ENCODE measurements at places on chromosomes 5 and 9. TPM values are rescaled to one million over a fixed set of nuclear protein-coding genes. Genes with fewer than 3 reads are reported as not detected.

DNA sequence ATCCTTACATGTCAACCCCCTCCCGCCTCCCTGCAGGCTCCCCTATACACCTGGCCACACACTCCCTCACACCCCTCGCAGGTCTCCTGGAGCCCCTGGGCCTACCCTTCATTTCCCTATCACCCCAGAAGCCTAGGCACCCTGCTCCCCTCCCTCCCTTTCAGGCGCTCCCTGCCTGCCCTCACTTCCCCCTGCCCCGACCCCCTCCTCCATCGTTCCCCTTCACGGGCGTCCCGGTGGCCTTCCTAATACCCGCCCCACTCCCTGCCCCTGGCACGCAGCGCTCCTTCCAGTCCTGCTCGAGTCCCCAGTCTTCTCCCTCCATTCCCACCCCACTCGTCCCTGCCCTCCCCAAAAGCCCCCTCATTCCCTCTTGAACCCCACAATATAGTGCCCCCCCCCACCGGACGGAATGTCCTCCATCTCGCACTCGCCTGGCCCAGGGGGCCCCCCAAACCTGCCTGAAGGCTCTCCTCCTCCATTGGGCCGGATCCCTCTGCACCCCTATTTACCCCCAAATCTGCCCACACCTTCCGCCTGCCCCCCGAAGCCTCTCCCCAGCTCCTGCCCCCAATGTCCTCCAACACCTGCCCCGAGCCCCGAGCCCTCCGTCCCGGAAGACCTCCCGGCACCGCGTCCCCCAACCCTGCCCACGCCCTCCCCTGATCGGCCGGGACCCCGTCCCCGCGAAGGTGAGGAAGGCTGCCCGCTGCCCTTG, 746 bp downstream of the STRBP start:
- DNase-seq, result no peak

GRCh38 chr9:13387734-13388067, 108.2 kb upstream of the MPDZ start:
- DNase-seq, result no peak

- DNase-seq, result peak; percentile 36
Observed at GRCh38 chr9:99000476-99001395, 57.0 kb downstream of the COL15A1 start.

DNA sequence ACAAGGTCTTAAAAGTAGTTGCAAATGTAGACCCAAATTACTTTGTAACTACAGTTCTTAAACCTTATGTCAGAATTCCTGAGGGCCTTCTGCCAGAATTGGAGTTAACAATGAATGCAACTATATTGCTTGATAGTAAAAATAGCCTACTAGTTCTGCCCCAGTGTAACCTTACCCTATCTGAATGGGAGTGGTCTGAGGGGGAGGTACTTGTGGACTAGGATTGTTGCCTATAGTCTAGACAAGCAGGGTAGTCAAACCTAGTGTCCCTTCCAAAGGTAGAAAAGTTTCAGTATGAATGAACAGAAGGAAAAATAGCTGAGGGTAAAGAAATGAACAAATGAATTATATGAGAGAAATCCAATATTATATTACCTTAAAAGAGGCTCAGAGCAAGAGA, 242.2 kb downstream of the PJA2 start:
- DNase-seq, result no peak

SLC22A4 gene
- 2.5 TPM for total RNA-seq

DNA sequence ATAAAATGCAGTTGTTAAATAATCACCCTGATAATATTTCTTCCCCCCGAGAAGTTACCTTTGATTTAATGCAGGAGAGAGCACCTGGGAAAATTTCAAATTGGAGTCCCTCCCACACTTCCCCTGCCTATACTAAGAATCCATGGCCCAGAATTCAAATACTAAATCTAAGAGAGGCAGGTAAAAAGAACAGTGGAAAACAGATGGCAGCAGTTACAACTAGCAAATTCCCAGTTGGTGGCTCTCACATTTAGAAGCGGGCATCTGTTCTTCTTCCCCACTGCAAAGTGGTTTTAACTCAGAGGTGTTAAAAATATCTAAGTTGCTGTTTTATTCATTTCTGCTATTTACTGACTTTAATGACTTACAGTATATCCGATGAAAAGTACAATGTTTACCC, 210.4 kb upstream of the ELAVL2 start:
- peak; percentile 63 for DNase-seq

GRCh38 chr5:127012916-127013315, 17.4 kb downstream of the MARCHF3 start:
- DNase-seq, result no peak

SLC6A7 gene
- total RNA-seq, result 5.9 TPM

SUSD3 gene
- total RNA-seq, result 0.45 TPM

- no peak for DNase-seq
Observed at GRCh38 chr9:113656771-113657670, 193.5 kb downstream of the RGS3 start.

DNA sequence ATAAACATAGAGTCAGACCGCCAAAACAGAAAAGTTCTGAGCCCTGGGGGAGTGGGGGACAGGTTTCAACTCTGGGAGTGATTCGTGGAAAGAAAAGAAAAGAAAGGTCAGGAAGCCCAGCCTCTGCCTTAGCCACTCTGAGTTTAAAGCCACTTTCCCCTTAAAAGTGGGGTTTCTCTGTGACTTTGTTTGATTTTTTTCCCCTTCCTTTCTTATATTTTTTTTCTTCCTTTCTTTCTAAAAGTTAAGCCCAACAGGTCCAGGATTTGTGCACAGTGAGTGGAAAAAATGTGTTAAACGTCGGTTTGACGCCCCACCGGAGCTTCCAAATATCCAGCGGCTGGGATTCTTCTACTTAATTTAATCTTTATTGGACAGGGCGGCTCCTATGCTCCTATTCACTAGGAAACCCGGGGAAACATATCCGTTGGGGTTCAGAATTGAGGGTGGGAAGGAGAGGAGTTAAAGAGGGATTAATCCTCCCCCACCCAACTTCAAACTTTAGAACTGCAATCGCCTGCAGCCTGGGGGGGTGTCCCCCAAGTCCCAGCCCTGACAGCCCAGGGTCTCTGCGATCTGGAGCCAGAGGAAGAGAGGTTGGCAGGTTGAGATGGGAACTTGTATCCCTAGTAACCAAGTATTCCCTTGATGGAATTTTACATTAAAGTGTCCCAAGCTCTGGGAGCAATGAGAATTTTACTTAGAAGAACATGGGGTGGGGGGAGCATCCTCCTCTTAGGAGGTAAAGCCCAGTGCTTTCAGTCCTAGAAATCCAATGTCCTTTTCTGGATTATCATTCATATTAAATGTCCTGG, 6.3 kb downstream of the NR2F1-AS1 start:
- DNase-seq, result no peak

DNA sequence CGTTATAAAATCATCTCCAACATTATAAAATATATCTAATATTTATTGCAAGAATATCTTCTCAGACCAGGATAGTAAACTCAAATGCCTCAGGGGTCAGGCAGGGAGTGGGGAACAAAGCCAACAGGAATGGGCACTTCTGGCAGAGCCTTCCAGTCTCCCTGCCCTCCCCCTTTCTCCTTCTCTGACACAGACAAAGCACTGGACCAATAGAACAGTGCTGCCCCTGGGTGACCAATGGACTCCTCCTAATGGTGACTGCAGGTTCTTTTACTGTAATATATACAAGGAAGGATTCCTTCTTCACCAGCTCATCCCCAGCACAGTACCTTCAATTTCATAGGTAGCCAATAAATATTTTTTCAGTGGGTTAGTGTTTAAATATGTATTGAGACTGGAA, 31.1 kb upstream of the MAMDC2 start:
- no peak for DNase-seq

CDX1 gene
- not detected for total RNA-seq

GRCh38 chr9:31030741-31031202, 1353.7 kb upstream of the ACO1 start:
- no peak for DNase-seq

CDKN2B-AS1 gene
- total RNA-seq, result not detected

ST8SIA4 gene
- total RNA-seq, result 36.2 TPM

SLC28A3 gene
- 0.09 TPM for total RNA-seq

CCDC152 gene
- total RNA-seq, result 7.4 TPM

DDX4 gene
- 0.09 TPM for total RNA-seq

GRCh38 chr5:37876943-37877342, 37.1 kb upstream of the GDNF start:
- no peak for DNase-seq

GRCh38 chr5:36571401-36572042, 34.9 kb upstream of the SLC1A3 start:
- no peak for DNase-seq

DNA sequence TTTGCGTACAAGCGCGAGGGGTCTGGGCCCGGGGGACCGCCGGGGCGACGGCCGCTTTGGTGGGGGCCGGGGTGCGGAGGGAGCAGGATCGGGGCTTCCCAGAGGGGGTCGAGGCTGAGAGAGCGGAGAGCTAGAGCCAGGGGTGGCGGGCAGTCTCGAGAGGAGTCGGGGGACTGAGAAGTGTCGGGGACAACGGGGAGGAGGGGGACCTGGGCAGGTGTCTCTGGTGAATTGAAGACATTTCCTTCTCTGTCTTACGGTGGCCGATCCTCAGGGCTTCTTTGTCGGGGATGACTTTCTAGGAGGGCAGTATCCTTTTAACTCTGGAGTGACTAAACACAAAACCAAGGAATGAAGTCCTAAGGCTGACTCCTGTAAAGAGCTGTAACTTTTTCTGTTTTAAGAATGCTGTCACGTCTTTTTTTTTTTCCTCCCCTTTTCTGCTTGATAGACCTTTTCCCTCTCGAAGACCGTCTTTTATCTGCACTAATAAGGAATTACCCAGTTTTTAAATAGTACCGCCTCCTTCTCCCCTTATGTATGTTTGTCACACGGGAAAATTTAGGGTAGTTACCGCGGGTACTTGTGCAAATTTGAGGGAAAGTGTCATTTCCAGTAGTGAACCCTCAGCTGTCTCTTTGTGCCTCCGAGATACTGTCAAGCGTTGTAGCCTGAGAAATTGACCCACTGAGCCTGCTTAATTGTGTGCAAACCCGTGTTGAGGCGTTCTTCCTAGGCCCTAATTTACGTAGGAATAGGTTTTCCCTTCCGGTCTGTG, 822 bp downstream of the DENND4C start:
- peak; percentile 29 for DNase-seq

DNA sequence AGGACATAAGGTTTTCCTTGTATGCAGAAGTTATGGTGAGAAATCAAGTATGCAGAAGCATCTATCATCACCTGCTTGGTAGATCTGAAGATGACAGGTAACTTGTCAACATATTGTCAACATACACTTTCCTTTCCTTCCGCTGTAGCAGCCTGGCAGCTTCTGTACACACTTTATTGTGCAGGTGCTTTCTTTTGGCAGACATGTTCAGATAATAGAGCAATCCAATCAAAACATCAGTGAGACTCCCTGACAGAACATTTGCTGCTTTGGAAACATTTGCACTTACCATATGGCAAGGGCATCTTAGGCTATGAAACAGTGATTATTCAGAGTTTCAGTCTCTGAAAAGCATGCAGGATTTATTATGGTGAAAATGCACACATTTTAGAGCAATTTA, 161.1 kb upstream of the CDH12 start:
- DNase-seq, result peak; percentile 44

GRCh38 chr5:91269198-91269597, 113.9 kb downstream of the ARRDC3 start:
- no peak for DNase-seq

DNA sequence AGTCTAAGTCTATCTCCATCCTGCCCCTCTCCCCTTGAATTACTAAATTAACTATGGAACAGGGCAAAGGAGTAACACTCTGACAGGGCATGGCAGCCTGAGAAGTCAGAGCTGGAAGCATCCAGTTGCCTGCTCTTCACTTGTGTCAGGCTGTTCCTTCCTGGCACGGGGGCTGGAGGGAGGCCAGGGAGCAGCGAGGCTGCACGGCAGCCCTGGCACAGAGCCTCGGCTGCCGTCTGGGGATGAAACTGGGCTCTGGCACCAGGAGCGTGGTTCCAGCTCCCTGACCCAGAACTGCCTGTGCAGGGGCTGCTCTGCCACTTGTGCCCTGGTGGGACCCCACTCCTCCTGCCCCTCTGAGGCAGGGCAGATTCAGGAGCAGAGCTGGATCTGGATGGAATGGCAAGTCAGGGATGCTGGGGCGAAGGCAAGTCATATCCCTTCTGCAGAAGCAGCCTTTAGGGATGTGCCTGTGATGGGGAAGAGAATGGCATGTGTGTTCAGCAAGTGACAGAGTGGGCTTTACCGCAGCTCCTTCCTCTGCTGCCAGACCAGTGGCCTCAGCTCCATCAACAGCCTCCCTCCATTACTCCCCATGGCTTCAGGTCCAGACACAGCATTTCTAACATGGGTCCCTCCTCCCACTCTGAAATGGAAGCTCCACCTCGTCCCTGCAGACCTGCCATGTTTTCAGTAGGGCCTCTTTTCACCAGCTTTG, 42.2 kb upstream of the PDE8B start:
- peak; percentile 82 for DNase-seq

- peak; percentile 17 for DNase-seq
Observed at GRCh38 chr5:37578176-37578575, 199.1 kb downstream of the WDR70 start.

DNA sequence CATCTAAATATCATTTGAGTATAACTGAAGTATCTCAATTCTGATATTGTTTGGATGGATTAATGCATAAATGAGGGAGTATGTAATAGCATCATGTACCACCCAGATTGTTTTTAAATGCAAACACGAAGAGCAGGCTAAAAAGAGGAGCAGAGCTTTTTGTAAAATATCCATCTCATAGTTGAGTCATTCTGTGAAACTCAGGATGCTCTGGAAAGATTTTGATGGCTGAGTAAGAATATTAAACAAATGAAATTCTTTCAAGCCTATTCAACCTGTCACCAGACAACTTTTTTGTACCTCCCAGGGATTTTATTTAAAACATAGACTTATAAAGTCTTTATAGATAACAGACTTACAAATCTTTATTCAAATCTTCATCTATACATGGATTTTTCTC, 625.9 kb downstream of the TLE4 start:
- DNase-seq, result no peak

DNA sequence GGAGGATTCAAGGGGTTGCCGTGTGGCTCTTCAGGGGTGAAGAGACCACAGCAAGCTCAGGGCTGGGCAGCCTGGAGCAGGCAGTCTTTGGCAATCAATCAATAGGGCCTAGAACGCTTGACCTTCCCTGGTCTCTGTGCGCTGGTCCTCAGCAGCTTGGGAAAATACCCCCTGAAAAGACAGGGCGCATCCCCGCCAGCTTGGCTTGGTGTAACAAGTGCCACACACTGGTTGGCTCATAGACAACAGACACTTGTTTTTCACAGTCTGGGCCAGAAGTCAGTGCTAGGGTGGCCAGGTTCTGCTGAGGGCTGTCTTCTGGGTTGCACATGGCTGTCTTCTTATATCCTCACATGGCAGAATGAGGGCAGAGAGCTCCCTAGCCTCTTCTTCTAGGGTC, 141.1 kb downstream of the HSD17B3 start:
- DNase-seq, result no peak

GRCh38 chr9:89811886-89812450, 207.2 kb downstream of the GADD45G start:
- DNase-seq, result no peak
